Naive B cell (primary cell): ENCODE measurements at places on chromosomes 7 and 10. TPM values are rescaled to one million over a fixed set of nuclear protein-coding genes. Genes with fewer than 3 reads are reported as not detected.
A peak's percentile ranks its signal among the peaks of the same experiment; 100 is the strongest.

- no peak overlapping the region for H3K4me3 ChIP-seq
- H3K4me1 ChIP-seq, result peaks cover 10% of the 10 kb centered on the region
- H3K27ac ChIP-seq, result no peak overlapping the region
- H3K27me3 ChIP-seq, result no peaks in the 10 kb centered on the region
Observed at GRCh38 chr10:22583683-22584082, 130.7 kb downstream of the PIP4K2A start.

DNA sequence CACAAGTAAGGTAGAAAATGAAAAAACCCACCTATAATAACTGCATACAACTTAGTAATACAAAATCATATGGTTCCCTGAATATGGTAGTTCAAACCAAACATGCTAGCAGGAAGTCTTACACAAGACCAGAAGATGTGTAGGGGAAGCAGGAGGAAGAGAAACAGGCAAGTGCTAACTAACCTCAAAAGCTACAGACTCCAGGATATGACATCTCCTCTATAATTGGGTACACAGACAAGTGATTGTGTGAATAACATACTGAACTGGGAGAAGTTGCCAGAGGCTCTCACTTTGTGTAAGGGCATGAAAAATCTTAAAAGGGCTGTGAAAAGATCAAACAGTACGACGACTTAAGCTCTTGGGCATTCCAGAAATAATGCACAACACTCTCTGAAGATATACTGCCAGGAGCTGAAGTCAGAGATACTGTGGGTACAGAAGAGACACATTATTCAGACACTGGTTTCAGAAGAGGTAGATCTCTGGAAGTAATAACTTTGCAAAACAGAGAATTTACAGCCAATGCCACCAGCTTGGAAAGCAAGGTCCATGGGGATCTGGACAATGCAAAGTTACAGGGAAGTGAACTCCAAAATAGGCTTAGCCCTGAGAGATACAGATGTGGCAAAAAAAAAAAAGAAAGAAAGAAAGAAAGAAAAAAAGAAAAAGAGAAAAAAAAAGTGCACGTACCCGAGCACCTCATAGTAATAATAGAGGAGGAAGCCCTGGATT is 767.2 kb downstream of the TNS3 start:
- no peak overlapping the region for H3K4me3 ChIP-seq
- no peaks in the 10 kb centered on the region for H3K36me3 ChIP-seq
- H3K4me1 ChIP-seq, result no peaks in the 10 kb centered on the region
- no peak for DNase-seq
- H3K27ac ChIP-seq, result no peak overlapping the region

DNA sequence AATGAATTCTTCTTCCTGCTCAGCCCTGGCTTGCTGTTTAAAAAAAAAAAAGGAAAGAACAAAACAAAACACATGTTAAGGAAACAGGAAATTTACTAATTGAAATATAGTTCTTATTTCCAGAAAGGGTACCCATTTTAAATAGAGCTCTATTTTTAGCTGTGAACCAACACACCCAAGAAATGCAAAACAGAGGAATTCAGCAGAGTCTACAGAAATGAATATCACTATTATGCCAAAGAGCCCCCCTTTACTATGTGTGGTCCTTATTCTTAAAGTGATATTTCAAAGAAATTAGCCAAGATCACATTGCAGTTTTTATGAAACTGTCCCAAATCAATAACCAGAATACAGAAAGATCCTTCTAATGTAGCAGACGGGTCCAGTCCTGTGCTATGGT is 53.7 kb downstream of the CCDC6 start:
- peak overlapping the region; percentile 86 for H3K4me3 ChIP-seq
- no peak for DNase-seq
- peak overlapping the region; percentile 96 for H3K27ac ChIP-seq
- peaks cover 62% of the 10 kb centered on the region for H3K4me1 ChIP-seq

GRCh38 chr7:106348231-106348630 is 63.4 kb upstream of the NAMPT start:
- no peak overlapping the region for H3K27ac ChIP-seq
- H3K36me3 ChIP-seq, result peaks cover 12% of the 10 kb centered on the region
- no peaks in the 10 kb centered on the region for H3K4me1 ChIP-seq

DNA sequence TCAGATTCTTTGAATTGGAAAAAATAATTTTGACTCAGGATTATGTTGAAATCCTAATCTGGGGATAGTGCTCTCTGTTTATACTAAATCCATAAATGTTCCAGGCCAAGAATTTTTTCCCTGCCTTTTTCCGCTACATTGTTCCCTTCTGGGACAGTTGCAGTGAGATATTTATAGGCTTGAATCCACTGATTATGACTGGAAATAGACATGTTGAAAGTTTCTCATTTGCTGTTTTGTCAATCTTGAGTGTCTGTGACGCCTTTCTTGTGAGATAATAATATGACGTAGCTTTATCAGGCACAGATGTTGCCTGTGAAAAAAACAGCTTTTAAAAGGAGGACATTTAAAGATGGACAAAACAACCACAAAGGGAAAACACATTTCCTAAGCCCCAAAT is 155.9 kb downstream of the ARID5B start:
- peaks cover 77% of the 10 kb centered on the region for H3K36me3 ChIP-seq
- DNase-seq, result no peak
- H3K27ac ChIP-seq, result no peak overlapping the region
- H3K4me3 ChIP-seq, result no peak overlapping the region

DNA sequence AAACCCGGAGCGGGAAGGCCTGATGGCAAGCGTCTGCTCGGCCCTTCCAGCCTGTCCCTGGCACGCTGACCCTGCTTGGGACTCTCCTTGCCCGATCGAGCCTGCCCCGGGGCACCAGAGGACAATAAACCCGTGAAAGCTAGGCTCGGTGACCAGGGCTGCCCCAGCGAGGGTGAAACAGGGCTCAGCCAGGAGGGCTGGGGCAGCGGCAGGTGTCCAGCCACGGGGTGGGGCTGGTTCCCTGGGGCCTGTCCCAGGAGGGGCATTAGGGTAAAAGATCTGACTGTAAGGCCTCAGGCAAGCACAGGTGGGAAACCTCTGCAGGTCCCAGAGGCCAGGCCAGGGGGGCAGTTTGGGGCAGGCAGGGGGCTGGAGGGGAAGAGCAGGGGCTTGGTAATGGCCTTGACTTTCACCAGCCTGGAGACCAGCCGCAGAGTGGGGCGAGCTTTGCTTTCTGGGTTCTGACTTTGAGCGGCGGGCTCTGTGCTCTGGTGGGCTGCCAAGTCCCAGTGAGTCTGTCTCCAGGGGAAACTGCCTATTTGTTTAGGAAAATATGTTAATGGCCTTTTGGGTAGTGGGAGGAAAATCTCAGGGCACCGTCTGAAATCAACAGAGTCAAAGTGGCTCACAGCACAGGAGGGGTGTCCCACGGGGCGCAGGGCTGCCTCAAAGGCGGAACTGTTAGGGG is 68.2 kb upstream of the INPP5A start:
- peaks cover 8% of the 10 kb centered on the region for H3K27me3 ChIP-seq
- H3K27ac ChIP-seq, result no peak overlapping the region
- H3K4me1 ChIP-seq, result no peaks in the 10 kb centered on the region
- no peak overlapping the region for H3K4me3 ChIP-seq
- peaks cover 7% of the 10 kb centered on the region for H3K36me3 ChIP-seq

DNA sequence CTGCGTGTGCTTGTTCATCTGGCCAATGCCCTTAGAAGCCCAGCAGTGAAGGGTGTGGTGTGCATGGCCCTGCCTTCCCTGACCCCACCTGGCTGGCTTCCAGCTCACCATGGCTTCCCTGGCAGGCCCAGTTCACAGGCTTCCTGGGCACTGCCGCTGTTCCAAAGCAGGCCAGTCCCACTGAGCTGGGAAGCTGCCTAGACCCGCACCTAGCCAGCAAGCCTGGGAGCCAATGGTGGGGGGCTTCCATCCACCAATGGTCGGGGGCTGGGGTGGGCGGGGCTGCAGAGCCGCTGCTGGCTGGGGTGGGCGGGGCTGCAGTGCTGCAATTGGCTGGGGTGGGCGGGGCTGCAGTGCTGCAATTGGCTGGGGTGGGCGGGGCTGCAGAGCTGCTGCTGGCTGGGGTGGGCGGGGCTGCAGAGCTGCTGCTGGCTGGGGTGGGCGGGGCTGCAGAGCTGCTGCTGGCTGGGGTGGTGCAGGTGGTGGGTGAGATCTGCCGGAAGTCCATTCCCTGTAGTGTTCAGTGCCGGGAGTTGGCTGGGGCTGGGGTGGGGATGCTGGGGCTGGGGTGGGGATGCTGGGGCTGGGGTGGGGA is 12.4 kb downstream of the CALY start:
- H3K4me1 ChIP-seq, result peaks cover 15% of the 10 kb centered on the region
- peaks cover 66% of the 10 kb centered on the region for H3K27me3 ChIP-seq
- peak; percentile 43 for DNase-seq
- no peaks in the 10 kb centered on the region for H3K36me3 ChIP-seq
- H3K4me3 ChIP-seq, result no peak overlapping the region

DNA sequence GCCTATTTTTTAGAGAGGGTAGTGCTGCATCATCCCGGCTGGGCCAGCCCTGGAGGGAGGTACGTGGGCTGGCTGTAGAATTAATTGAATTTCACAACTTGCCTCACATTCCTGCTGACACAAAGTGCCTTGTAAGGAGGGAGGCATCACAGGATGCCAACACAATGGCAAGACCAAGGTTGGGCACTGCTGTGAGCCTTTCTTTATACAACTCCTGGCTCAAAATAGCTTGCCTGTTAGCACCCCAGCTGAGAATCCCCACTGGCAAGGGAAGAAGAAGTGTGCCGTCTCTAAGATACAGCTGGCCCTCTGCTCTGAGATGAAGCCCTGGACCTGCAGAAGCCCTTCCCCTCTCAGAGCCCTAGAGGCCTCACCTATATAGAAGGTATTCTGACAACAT is 873.9 kb downstream of the GRID1 start:
- H3K27me3 ChIP-seq, result no peaks in the 10 kb centered on the region
- H3K36me3 ChIP-seq, result no peaks in the 10 kb centered on the region
- no peak for DNase-seq
- H3K4me1 ChIP-seq, result no peaks in the 10 kb centered on the region
- H3K4me3 ChIP-seq, result no peak overlapping the region

GRCh38 chr10:61169294-61169693 is 225.3 kb upstream of the RHOBTB1 start:
- H3K27me3 ChIP-seq, result peaks cover 6% of the 10 kb centered on the region
- H3K4me3 ChIP-seq, result no peak overlapping the region
- H3K36me3 ChIP-seq, result peaks cover 9% of the 10 kb centered on the region
- no peak for DNase-seq

DNA sequence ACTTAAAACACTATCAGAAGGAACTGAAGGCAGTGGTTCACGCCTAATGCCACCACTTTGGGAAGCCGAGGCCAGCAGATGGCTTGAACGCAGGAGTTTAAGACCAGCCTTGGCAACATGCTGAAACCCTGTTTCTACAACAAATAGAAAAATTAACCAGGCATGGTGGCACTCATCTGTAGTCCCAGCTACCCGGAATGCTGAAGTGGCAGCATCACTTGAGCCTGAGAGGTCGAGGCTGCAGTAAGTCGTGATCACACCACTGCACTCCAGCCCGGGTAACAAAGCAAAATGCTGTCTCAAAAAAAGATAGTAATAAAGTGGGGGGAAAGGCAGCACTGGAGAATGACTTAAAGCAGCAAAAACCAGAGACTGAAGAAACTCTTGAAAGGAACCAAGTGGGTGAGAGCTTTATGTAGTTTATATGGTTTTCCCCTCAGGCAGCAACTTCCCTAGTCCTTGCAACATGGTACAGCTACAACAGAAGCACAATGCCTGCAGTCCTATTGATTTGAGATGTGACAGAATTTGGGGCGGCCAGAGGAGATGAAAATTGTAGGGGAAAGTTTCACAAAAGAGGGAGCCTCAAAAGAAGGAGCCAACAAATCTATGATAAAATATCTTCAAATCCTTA is 38.1 kb downstream of the GDI2 start:
- no peak overlapping the region for H3K4me3 ChIP-seq
- H3K27me3 ChIP-seq, result no peaks in the 10 kb centered on the region
- peak overlapping the region; percentile 77 for H3K27ac ChIP-seq
- H3K4me1 ChIP-seq, result peaks cover 30% of the 10 kb centered on the region
- peaks cover 20% of the 10 kb centered on the region for H3K36me3 ChIP-seq

DNA sequence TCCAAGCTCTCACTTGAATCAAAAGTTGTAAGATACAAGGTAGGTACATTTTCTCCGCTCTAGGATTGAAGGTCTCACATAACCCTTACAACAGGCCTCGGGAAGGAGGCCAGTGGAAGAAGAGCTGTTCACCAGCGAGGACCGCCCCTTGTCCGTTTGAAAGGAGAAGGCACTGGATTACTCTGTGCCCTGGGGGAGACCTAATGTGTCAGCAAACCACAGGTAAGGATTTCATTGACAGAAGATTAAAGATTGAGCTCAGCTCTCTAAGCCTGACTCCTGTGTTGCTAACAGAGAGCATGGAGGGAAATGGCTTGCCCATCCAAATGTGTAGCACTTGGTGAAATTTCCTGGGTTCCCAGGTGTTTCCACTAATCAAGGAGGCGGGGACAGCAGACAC is 81.2 kb downstream of the SLC16A9 start:
- H3K4me1 ChIP-seq, result peaks cover 5% of the 10 kb centered on the region
- no peak overlapping the region for H3K27ac ChIP-seq
- no peak for DNase-seq
- no peak overlapping the region for H3K4me3 ChIP-seq
- no peaks in the 10 kb centered on the region for H3K36me3 ChIP-seq

GRCh38 chr7:157857578-157858075 is 520.8 kb downstream of the DNAJB6 start:
- H3K36me3 ChIP-seq, result no peaks in the 10 kb centered on the region
- no peak overlapping the region for H3K4me3 ChIP-seq
- no peak overlapping the region for H3K27ac ChIP-seq
- no peaks in the 10 kb centered on the region for H3K27me3 ChIP-seq
- peaks cover 22% of the 10 kb centered on the region for H3K4me1 ChIP-seq

GRCh38 chr10:52807803-52808202 is 35.2 kb upstream of the MBL2 start:
- H3K27ac ChIP-seq, result no peak overlapping the region
- no peaks in the 10 kb centered on the region for H3K27me3 ChIP-seq
- H3K4me3 ChIP-seq, result no peak overlapping the region
- H3K36me3 ChIP-seq, result no peaks in the 10 kb centered on the region
- no peak for DNase-seq

- H3K27me3 ChIP-seq, result peaks cover 19% of the 10 kb centered on the region
- H3K36me3 ChIP-seq, result peaks cover 12% of the 10 kb centered on the region
- no peak overlapping the region for H3K4me3 ChIP-seq
- H3K27ac ChIP-seq, result no peak overlapping the region
Observed at GRCh38 chr7:143233816-143234532, 12.1 kb downstream of the TAS2R40 start.

GRCh38 chr7:24827589-24827988 is 70.3 kb upstream of the GSDME start:
- no peaks in the 10 kb centered on the region for H3K27me3 ChIP-seq
- no peak overlapping the region for H3K27ac ChIP-seq
- peaks cover 56% of the 10 kb centered on the region for H3K4me1 ChIP-seq

- peaks cover 7% of the 10 kb centered on the region for H3K4me1 ChIP-seq
- H3K27ac ChIP-seq, result no peak overlapping the region
- H3K27me3 ChIP-seq, result peaks cover 8% of the 10 kb centered on the region
- H3K36me3 ChIP-seq, result no peaks in the 10 kb centered on the region
- DNase-seq, result no peak
Observed at GRCh38 chr10:58330431-58330830, 4.4 kb upstream of the UBE2D1 start.

ZRANB1 gene
- 9.3 TPM for polyA plus RNA-seq

LBX1 gene
- polyA plus RNA-seq, result not detected

ITPRID1 gene
- polyA plus RNA-seq, result not detected

HMX3 gene
- not detected for polyA plus RNA-seq

RSPH10B gene
- polyA plus RNA-seq, result not detected

LGI1 gene
- not detected for polyA plus RNA-seq

ECHDC3 gene
- 2.8 TPM for polyA plus RNA-seq

CALHM3 gene
- polyA plus RNA-seq, result not detected

DPYSL4 gene
- polyA plus RNA-seq, result not detected
